HepG2 (cell line): ENCODE measurements at places on chromosomes 4 and X. TPM values are rescaled to one million over a fixed set of nuclear protein-coding genes. Genes with fewer than 3 reads are reported as not detected.

GRCh38 chr4:168794881-168795280 is 215.2 kb downstream of the CBR4 start:
- DNase-seq: no peak

DNA sequence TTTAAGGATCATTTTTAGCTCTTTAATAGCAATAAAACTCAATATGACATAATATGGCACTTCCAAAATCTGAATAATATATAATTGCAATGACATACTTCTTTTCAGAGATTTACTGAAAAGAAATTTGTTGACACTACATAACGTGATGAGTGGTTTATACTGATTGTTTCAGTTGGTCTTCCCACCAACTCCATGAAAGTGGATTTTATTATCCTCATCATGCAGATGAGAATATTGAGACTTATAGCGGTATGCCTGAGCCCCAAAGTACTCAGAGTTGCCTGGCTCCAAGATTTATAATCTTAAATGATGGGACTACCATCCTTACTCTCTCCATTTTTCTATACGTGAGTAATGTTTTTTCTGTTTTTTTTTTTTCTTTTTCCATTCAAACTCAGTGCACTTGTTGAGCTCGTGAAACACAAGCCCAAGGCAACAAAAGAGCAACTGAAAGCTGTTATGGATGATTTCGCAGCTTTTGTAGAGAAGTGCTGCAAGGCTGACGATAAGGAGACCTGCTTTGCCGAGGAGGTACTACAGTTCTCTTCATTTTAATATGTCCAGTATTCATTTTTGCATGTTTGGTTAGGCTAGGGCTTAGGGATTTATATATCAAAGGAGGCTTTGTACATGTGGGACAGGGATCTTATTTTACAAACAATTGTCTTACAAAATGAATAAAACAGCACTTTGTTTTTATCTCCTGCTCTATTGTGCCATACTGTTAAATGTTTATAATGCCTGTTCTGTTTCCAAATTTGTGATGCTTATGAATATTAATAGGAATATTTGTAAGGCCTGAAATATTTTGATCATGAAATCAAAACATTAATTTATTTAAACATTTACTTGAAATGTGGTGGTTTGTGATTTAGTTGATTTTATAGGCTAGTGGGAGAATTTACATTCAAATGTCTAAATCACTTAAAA is 15.3 kb downstream of the ALB start:
- no peak for DNase-seq

The PALLD gene
- 1.5 and 4.8 TPM in 2 replicates for total RNA-seq

The LONRF3 gene
- total RNA-seq: 11.6 and 13.3 TPM in 2 replicates

The COPS4 gene
- total RNA-seq: 52.5 and 90.4 TPM in 2 replicates

The SPANXA2 gene
- total RNA-seq: not detected in 2 replicates
